ENCODE measurements at places on chromosomes 16 and 17.

DNA sequence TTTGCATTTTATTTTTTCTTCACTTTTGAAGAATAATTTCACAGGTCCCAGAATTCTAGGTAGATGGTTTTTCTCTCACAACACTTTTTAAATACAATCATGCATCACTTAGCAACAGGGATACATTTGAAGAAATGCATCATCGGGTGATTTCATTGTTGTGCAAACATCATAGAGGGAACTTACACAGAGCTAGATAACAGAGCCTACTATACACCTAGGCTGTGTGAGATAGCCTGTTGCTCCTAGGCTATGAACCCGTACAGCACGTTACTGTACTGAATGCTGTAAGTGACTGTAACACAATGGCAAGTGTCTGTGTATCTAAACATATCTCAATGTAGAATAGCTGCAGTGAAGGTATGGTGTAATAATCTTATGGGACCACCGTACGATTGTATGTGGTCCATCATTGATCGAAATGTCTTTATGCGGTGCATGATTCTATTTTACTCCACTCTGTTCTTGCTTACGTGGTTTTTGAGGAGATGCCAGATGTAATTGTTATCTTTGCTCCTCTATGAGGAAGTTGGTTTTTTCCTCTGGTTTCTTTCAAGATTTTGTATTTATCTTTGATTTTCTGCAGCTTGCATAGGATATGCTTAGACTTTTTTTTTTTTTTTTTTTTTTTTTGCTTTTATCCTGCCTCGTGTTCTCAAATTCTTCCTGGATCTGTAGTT is 35.5 kb upstream of the TMEM92 start:
- no peak for DNase-seq

DNA sequence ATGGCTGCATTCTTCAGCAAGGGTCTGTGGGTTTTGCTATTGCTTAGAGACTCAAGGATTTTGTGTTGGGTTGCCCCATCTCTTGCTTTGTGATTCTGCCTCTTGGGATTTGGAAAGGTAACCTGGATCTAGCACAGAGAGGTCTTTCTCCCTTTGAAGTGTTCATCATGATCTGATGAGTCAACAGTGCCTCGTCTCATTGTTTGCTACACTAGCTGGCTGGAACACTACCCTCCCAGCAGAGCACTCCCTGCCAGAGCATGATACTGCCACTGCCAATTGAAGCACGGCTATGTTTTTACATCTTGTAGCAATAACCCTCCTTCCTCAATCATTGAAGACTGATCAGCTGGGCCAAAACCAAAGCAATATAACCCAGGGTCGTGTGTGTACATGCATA is 361.0 kb downstream of the CDH13 start:
- DNase-seq: no peak

DNA sequence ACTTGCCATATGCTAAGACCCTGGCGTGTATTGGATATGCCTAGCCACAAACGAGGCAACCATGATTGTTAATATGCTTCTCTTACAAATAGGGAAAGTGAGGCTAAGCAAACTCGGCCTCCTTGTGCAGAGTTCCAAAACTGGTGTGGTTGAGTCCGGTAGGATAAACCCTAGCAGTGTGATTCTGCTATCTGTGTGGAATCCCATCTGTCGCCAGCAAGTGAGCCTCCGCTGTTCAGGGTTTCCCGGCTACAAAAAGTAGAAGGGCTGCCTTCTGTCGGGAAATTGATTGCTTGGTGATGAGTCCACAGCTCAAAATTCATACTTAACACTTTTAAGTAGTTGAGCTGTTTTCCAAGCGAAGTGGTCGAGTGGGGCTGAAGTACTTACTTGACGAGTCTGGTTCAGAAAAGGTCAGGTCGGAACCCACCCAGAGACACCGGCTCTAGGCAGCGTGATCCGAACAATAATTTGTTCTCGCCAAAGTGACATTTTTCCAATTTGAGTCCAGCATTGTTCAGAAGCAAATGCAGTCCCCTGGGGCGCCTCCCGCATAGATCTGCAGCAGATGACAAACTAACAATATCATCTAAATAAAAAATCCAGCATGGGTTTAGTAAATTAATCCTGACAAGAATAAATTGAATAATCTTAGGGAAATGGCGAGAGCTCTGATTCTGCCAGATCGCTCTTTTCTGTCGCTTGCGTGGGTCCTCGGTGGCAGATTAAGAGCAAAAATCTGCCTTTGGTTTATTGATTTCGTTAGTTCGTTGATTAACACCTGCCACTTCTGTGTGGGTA is 686.7 kb upstream of the RBFOX1 start:
- DNase-seq: no peak

GRCh38 chr17:7834542-7834956 is 532 bp downstream of the KDM6B start:
- DNase-seq: no peak

DNA sequence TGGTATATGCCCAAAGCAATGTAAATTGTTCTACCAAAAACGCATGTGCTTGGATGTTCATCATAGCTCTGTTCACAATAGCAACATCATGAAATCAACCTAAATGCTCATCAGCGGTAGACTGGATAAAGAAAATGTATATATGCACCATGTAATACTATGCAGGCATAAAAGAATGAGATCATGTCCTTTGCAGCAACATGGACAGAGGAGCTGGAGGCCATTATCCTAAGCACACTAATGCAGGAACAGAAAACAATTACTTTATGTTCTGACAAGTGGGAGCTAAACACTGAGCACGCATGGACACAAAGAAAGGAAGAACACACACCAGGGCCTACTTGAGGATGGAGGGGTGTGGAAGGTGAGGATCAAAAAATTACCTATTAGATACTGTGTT is 33.7 kb downstream of the TANC2 start:
- no peak for DNase-seq

DNA sequence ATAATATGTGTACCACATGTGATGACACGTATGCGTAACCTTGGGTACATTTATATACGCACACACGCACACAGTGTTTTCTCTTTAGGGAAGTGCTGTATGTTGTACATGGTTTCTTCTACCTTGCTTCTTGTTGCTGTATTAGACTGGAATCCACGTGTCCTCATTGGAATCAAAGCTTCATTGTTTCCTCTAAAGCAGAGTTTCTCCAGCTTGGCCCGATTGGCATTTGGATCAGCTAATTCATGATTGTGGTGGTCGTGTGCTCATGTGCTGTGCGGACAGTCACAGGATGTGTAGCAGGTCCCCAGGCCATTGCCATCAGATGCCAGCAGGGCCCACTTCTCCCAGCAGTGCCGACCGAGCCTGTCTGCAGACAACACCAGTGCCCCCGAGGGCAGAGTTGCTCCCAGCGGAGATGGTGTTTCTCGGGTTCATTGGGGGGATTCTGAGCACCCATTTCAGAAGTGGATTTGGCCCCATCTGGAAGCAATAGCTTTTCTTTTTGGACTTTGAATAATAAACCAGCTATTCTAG is 148.4 kb downstream of the RPTOR start:
- no peak for DNase-seq

Data from HL-60 (cell line).